Left ventricle myocardium inferior (tissue), 1 donor: ENCODE measurements at places on chromosomes 1 and 21.

DNA sequence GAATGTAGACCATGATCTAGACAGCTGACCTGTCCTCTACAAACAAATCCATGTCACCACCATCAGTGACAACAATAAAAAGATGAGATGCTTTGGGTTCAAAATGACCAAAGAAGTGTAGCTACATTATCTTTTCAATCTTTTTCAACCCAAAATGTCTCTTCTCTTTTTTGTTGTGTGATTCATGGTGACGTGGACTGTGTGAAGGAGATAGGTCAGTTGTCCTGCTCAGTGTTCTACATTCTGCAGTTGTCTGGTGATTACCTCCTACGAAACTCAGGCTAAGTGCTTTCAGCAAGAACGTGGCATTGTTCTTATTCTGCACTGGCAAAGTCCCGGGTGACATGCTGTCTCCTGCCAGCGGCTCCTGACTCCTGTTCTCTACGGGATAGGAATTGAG, 73.1 kb downstream of the PRKAB2 start:
- no peak for DNase-seq

DNA sequence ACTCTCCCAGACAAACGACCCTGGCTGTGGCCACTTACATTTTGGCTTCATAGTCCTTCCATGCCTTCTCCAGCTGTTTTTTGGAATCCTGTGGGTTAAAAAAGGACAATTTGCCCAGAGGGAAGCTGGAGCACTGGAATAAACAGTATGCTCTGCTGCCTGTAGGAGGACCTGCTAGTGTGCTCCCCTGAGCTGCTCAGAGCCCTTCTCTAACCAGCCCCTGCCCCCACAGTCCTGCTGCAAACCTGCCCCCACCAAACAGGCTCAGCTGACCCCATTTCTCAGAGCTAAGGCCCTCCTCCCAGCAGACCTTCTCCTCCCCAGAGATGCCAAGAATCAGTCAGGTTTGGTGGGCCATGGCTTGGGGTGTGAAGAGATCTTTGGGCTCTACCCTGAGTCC, 26.9 kb upstream of the TCEA3 start:
- DNase-seq = no peak

DNA sequence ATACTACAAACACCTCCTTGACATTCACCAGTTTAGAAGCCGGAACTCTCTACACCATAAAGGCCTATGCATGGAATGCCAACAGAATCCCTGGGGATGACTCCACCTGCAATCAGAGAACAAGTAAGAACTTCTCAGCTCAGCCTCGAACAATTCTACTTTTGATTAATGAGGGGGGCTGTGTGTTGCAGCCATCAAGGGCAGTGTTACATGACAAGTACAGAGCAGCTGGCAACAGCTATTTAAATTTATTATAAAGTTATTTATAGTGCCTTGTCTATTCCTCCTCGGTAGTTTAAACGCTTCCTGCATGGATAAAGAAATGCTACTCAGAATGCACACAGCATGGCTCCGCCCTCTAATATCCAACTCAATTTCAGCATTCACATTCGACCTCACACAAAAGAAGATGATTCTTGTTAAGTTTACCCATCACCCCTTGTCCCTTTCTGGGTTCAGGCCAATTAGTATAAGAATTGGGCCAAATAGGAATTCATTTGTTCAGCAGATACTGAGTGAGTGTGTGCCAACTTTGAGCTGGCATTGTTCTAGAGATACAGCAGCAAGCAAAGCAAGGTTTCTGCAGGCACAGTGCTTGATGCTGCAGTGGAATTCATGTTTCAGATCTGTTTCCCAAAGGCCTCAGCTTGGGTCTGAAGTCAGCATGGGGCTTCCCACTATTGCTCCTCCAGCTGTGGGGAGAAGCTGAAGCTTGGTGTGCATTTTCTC, 6.4 kb downstream of the FNDC7 start:
- DNase-seq = no peak

DNA sequence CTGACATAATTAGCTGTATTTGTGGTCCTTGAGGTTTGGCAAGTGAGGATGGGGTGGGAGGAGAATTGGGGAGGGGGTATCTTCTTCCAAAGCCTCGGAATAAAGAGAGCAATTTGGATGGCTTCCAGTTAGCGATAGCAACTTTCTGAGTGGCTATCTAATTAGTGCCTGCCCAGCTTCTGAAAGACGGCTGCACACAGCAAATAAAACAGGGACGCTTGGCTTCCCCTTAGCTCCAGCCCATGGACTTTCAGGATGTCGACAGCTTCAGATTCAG, 31.1 kb downstream of the KLHDC7A start:
- DNase-seq = no peak

GRCh38 chr1:51313268-51313852, 17.0 kb downstream of the TTC39A start:
- no peak for DNase-seq

DNA sequence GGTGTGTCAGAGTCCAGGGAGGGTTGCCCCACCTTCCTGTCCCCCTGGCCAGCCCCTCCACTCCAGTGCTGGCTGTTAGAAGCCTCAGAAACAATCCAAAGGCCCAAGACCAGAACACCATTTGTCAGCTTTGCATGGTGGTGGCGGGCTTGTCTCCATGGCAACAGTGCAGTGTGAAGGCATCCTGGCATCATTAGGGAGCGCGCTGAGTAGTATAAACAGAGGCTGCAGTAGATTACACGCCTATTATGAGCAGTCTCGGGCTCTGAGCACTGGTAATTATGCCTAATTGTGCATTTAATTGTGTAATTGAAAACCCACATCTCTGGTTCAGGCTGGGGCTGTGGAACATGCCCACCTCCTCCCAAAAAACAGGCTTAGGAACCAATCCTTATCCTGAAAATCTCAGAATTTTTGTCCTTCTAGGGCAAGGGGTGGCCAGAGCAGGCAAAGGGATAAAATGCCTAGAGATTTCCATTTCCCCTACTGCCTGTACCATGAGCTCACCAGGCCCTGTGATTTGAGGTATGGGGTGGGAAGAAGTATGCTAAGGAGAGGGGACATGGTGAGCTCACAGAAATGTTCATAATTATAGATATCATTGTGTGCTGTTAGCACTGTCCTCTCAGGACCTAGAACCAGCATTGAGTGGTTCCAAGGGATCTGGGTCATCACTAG, 11.7 kb downstream of the NKAIN1 start:
- no peak for DNase-seq

- DNase-seq = no peak
These were observed 5.7 kb upstream of the ZBTB48 start for GRCh38 chr1:6574025-6574620.

- no peak for DNase-seq
These were observed 75.5 kb downstream of the PRDM2 start for GRCh38 chr1:13775459-13775858.

DNA sequence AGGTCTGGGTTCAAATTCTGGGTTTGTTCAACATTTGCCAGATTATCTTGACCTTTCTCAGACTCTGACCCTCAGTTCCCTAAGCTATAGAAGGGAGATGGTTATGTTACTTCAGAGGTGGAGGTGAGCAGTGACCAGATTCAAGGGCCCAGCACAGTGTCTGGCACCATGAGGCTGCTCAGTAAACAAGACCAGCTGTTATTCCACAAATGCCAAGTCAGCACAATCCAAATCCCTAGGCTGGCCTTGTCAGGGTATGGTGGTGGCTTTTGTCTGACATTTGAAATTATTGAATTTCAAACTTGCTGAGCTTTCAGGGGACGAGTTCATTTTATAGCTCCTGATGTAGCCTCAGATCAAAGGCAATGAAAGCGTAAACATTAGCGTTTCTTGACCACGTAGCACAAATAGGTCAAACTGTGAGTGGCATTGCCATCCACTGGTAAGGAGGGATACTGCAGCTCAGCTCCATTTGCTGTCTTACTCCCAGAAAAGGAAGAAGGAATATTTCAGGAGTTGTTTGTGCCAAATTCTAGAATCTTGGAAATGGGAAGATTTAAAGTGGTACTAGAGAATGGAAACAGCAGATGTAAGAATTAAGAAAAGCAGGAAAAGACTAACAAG, 94.3 kb upstream of the EDN2 start:
- no peak for DNase-seq

DNA sequence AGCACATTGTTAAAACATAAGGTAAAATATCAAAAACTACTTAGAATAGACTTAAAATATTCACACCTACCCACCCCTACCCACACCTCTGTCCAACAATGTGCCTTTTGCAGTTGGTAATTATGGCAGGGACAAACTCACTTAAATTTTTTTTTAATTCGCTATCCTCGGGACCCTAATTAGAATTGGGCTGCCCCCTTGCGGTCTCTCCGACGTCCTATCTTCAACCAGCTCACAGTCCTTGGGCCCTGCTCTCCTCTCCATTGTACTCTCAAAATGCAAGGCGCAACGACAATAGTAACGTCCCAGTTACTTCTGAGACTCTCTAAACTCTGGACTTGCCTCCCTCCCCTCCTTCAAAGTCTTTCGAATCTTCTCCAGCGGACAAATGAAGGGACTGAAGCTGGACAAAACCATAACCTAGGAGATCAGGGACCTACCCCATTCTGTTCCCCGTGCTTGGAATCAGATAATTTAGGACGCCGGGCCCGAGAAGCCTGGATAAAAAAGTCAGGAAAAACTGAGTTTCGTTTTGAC, 1.1 kb upstream of the CIART start:
- peak; percentile 79 for DNase-seq

GRCh38 chr1:35120458-35121133, 41.4 kb downstream of the ZMYM1 start:
- peak; percentile 15 for DNase-seq

DNA sequence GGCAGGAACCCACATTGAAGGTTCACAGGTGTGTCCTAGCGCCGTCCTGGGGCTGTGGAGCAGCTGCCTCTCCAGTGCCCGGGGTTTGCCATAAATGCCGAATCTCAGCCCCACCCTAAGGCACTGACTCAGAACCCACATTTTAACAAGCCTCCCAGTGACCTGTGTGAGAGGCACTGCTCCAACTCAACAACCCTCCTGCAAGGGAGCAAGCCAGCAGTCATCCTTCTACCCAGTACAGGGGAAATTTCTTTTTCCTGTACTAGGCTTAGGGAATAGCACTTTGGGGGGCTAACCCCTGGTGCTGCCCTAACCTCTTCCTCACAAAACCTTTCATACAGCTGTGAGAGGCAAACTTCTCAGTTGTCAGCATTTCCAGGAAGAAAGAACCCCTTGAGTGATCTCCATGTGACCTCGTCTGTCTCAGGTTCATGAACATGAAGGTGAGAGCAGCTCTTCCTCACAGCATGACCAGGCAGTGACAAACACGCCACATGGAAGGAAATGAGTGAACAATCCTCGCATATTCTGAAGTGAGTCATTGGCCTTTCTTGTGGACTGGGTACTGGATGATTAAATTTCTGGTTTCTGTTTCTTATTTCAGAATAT, 11.4 kb upstream of the BCAR3 start:
- no peak for DNase-seq

GRCh38 chr1:68314151-68314780, 81.9 kb upstream of the WLS start:
- no peak for DNase-seq

- DNase-seq = peak; percentile 24
These were observed 1.2 kb downstream of the LBR start for GRCh38 chr1:225426395-225427234.

DNA sequence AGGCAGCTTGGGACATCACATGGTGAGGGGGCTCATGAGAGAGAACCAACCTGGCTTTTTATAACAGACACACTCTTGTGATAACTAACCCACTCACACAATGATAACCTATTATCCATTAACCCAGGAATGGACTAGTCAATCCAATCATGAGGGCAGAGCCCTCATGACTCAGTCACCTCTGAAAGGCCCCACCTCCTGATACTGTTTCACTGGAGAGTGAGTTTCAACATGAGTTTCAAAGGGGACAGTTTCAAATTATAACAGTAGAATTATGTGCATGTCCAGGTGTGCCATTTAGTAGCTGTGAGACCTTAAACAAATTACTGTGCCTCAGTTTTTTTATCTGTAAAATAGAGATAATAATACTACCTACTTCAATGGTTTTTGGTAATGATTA, 47.6 kb upstream of the PPP2R5A start:
- DNase-seq = no peak

GRCh38 chr1:40564913-40565312, 33.5 kb downstream of the ZNF684 start:
- no peak for DNase-seq

GRCh38 chr1:33137800-33138199, 44.0 kb downstream of the TRIM62 start:
- DNase-seq = peak; percentile 44

DNA sequence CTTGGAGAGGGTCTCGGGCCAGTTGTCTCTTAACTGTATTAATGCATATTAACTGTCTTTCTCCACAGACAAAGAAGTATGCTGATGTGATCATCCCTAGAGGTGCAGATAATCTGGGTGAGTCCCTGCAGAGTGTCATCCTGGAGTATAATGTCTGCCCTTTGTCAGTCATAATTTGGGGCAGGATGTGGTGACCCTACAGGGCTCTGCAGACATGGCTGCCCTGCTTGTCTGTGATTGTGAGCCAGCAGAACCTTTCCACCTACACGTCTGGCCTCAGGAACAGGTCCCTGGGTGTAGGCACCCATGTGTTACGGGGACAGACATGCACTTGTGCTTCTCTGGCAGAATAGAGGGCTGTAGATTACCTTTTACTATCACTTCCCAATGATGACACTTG, 78.4 kb downstream of the UCK2 start:
- no peak for DNase-seq

- DNase-seq = no peak
These were observed 16.4 kb upstream of the C1orf159 start for GRCh38 chr1:1132042-1132950.

GRCh38 chr21:31872452-31873274, at the start of gene HUNK:
TSS of gene HUNK (plus strand) at chr21:31873020. CDS start at chr21:31873675, 655 bp downstream.
- no peak for DNase-seq

DNA sequence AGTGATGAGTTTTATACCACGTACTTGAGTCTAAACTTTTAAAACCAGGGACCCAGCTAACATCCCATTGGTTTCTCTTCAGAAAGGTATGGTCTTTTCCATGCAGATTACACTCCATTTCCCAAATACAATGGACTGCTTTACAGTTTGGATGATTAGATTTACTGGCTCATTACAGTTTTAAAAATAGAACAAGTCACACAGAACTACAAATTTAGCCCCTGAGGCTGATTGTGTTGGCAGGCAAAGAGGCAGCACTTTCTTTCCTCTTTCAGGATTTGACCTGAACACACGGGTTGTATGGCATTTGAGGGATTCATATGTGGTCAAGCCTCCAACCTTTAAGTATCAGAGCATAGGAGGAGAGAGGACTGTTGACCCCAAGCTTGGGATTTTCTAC, 21.8 kb upstream of the VTCN1 start:
- no peak for DNase-seq

- DNase-seq = no peak
These were observed 1.4 kb downstream of the STXBP3 start for GRCh38 chr1:108747898-108748297.

GRCh38 chr1:223504741-223505140, 111.5 kb downstream of the CCDC185 start:
- DNase-seq = no peak

GRCh38 chr21:21715266-21715969, 717.2 kb downstream of the NCAM2 start:
- no peak for DNase-seq

- DNase-seq = no peak
These were observed 324.1 kb downstream of the BARHL2 start for GRCh38 chr1:90393025-90393424.

DNA sequence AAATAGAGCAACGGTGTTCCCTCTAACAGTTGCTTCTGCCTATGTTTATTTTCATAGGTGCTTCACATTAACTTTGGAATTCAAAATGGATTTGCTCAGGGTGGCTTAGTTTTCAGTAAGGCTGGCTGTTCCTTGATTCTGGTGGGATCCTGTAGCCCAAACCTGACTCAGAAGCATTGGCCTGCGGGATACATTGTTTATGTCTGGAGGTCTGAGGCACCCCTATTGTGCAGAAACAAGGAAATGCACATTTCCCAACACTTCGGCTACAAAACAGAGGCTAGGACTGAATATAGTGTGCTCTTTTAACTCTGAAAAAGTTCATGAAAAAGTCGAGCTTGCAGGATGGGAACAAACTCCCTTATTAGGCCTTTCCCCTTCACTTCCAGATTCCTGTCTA, 133.8 kb upstream of the F3 start:
- no peak for DNase-seq
